ENCODE measurements at places on chromosomes 3 and 15.

GRCh38 chr3:16523778-16524177 lies 10.3 kb upstream of the RFTN1 start:
- no peak for DNase-seq

DNA sequence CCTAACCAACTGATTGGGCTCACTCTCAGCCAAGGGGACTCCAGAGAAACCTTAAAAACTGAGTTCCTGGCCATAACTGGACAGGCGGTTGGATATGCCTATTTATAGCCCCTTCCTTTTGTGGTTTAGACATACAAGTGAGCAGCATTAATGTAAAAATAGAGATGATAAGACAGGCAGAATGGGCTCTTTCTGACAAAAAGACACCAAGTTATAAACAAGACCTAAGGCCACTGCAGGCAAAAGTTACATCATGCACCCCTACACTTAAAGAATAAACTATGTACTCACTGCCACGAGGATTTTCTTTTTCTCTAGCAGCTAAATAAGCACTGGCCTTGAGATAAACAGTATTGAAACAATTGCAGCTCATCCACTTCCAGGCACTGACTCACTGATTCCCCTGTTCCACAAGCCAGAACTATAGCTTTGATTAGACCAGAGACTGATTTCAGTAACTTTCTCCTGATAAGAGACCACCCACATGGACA lies 30.1 kb downstream of the SUCNR1 start:
- no peak for DNase-seq

DNA sequence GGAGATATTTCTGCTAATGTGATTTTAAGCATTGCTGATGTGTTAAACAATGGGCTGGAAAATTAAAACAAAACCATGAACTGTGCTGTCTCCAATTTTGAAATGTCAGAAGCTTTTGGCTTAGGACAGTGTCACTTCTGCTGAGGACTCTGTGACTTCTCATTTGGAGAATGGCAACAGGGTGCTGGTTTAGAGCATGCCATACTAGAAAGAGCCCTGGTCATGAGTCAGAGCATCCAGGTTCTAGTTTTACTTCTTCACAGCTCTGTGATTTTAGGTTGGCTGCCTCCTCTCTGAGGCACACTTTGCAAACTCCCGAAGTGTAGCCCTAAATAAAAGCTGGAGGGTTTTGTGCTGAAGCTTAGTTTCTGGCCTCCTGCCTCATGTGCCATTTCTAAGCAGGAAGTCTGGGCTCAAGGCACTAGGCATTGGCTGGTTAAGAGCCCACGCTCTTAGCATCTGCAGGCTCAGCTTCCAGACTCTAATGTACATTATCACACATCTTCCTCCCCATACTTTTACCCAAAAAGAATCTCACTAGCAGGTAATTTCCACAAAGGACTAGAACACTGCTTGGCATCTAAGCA lies 193.8 kb downstream of the CNTN3 start:
- no peak for DNase-seq

DNA sequence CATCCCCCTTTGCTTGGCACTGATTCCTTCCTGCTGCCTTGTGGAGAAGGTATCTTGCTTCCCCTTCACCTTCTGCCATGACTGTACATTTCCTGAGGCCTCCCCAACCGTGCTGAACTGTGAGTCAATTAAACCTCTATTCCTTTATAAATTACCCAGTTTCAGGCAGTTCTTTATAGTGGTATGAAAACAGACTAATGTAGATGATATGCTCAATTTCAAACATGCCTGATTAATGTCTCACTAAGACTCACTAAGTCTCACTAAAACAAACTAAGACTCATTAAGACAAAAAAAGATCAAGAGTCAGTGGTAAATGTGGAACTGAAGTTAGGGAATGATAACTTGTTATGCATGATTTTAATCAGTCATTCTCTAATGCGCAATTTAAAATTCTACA lies 606.6 kb downstream of the RBMS3 start:
- DNase-seq = no peak

DNA sequence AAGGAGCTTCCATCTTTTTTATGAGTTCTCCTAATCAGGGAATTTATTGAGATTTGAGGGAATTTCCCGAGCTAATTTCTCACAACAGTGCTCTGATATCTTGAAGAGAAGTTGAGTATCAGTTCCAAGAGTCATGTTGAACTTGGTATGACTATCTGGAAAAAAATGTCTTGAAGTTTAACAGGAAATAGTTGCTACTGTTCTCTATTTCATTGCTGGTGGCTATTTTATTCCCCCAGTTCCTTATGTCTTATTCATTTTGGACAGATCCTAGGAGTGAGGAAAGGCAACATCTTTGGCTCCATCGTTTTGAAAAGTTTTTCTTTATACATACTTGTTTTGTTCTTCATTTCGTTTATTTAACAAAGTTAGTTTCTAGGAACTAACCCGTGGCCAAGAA lies 307.8 kb upstream of the AGTR1 start:
- DNase-seq = no peak

GRCh38 chr3:59245859-59246501 lies 196.2 kb upstream of the CFAP20DC start:
- no peak for DNase-seq

- peak; percentile 40 for DNase-seq
Measured at GRCh38 chr3:156675830-156676767, 1.7 kb downstream of the TIPARP start.

DNA sequence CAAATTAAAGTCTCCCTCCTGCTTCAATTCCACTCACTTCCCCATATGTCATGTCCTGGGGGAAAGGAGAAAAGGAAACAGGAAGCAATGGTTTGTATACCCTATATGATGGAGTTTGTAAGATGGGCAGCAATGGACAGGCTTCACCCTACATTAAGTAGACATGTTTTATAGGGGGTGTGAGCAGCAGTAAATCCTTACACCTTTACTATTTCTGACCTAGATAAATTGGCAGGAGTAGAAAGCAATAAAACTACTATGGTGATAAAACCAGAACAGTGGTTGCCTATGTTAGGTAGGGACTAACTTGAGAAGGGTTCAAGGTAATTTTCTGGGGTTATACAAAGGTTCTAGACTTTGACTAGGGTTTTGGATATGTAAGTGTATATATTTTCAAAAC lies 301.7 kb downstream of the GBE1 start:
- DNase-seq = no peak

GRCh38 chr15:70722266-70723121 lies 40.9 kb downstream of the UACA start:
- no peak for DNase-seq

GRCh38 chr3:112857526-112857925 lies 10.9 kb upstream of the CD200R1L start:
- DNase-seq = no peak

DNA sequence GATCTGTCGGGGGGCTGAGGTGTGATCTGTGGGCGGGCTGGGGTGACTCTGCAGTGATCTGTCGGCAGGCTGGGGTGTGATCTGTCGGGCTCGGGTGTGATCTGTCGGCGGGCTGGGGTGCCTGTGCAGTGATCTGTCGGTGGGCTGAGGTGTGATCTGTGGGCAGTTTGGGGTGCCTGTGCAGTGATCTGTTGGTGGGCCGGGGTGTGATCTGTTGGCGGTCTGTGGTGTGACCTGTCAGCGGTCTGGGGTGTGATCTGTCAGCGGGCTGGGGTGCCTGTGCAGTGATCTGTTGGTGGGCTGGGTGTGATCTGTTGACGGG lies 205.1 kb downstream of the XXYLT1 start:
- no peak for DNase-seq

DNA sequence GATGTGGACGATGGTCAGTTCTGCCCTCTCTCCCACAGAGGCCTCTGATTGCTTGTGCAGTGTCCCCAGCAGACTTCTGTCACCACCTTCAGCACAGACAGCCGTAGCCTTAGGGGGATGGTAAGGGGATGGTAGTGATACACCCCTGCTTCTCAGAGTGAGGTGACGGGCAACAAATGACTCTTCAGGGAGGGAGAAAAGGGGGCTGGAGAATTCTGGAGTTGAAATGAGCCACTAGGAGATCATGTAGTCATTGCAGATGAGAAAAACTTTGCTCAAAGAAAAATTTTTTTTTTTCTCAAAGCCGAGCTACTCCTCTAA lies 29.6 kb upstream of the TIMP4 start:
- no peak for DNase-seq

DNA sequence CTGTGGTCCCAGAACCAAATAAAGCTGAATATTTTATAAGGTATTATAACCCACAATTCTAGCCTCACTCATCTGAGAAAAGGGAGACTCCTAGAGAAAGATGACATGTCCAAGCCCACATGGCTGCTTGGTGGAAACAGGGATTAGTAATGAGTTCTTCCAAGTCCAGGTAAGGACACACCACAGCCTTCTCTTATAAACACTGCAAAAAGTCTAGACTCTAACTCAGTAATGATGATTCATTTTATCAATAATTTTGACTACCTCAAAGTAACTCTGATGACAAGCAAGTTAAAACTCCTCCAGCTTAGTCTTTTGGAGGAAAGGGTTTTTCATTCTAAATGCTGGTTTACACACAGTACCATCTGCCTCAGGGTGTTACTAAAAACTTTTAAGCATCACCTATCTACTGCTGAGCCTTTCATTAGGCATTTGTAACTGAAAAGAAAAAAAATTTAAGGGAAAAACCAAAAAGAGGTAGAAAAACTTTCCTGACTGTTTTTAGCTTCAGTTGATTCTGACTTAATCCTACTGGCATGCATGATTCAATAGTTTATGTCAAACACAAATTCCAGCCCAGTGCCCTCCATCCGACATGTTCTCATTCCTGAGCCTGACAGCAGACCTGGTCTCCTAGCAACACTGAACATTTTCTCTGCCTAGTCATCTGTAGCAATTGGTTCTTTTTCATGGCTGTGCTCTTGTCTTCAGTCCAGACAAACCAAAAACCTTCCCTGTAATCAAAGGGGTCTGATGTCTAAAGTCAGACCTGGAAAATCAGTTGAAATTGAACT lies 43.9 kb downstream of the P3H2 start:
- no peak for DNase-seq

DNA sequence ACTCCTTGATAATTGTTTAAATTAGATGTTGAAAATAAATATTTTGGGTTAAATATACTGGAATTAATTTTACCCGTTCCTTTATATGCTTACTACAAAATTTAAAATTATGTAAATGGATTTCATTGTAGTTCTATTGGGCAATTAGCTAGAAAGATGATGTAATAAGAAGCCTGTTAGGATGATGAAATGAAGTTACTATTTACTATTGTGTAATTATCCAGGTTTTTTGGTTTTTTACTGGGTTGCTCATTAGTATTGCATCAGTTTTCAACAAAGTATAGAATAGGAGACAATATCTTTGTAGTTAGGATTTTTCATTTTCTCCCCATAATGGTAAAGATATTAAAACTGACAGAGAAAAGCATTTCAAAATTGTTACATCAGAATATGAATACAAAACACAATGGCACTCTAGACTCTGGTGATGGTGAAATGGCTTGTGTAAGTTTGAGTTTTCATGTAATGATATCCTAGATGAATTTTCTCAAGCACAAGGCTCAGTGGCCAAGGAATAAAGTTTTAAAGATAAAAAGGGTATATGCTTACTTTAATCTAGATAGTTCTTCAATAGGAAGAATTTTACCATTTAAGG lies 222.0 kb downstream of the P3H2 start:
- DNase-seq = no peak

DNA sequence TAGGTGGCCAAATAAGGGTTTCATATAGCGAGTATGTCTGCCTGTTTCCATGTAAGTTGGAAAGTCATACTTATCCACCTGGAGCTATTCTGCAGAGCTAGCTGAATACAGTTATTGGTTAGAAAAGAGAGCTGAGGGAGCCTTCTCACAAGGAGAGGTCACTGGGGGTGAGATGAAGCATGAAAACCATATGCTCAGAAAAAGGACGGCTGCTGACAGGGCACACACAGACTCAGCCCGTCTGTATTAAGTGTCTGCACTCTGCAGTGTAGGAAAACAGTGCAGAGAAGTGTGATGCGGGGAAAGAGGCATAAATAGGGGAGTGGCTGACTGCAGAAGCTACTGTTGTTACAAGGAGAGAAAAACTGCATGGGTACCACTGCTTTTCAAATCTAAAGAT lies 58.2 kb downstream of the C3orf70 start:
- DNase-seq = no peak

DNA sequence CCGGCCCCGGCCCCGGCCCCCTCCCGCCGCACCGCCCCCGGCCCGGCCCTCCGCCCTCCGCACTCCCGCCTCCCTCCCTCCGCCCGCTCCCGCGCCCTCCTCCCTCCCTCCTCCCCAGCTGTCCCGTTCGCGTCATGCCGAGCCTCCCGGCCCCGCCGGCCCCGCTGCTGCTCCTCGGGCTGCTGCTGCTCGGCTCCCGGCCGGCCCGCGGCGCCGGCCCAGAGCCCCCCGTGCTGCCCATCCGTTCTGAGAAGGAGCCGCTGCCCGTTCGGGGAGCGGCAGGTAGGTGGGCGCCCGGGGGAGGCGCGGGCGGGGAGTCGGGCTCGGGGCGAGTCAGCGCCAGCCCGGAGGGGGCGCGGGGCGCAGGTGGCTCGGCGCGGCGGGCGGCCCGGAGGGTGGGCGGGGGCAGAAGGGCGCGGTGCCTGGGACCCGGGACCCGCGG lies 352 bp downstream of the CHRD start:
- peak; percentile 85 for DNase-seq

- no peak for DNase-seq
Measured at GRCh38 chr15:29873264-29873663, 51.0 kb upstream of the TJP1 start.

- no peak for DNase-seq
Measured at GRCh38 chr3:36877930-36878685, 66.7 kb downstream of the TRANK1 start.

GRCh38 chr15:47412802-47413201 lies 304.5 kb upstream of the SEMA6D start:
- DNase-seq = no peak

GRCh38 chr3:97161169-97161568 lies 346.8 kb downstream of the EPHA6 start:
- no peak for DNase-seq

GRCh38 chr3:42790714-42791229 lies 13.5 kb downstream of the HIGD1A start:
- no peak for DNase-seq

DNA sequence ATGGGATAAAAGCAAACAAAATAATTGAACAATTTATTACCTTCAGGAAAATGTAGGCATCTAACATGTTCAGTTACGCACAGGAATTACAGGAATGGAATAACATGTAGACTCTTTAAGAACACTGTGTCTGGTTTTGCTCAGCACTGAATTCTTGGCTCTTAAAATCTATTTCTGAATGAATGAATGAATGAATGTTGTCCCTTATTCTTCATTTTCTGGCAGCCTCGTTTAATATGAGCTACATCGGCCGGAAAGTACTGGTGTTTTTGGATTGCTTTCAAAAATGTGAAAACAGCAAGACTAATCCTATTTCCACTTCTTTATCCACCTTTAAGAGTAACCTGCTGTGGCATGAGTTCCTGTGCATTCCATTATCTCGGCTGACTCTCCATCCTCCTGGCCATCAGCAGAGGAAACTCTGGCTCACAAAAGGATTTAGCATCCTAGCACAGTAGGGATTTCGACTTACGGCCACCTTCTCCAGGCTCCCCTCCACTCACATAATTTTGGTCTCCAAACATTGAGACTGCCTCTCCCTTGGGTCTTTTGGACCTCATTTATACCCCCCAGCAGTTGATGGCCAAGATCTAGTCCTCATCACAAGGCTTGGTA lies 145.3 kb downstream of the FOXP1 start:
- DNase-seq = no peak

GRCh38 chr3:76442374-76442915 lies 597.5 kb upstream of the ROBO2 start:
- no peak for DNase-seq

- DNase-seq = no peak
Measured at GRCh38 chr3:177133860-177134815, 63.1 kb downstream of the TBL1XR1 start.
